ENCODE measurements at places on chromosomes 3 and 15.

GRCh38 chr3:139218046-139218445 lies 125.8 kb upstream of the MRPS22 start:
- no peak for DNase-seq

- no peak for DNase-seq
Observed at GRCh38 chr3:142636664-142637063, 40.5 kb downstream of the PLS1 start.

DNA sequence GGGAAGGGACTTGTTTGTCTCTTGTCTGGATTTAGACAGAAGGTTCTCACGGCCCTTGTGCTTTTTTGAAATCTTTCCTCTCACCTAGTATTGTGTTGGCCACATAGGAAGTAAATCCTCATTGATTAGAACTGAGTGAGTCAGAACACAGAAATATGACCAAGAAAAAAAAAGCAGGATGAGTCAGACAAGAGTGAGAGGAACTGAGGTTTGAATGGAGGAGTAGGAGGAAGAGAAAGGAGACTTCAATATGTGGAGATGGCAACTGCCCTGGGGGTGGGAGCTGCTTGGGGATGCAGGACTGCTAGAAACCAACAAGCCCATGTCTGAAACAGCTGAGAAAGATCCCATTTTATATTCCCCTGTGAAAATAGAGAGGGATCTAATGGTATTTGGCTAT lies 194.1 kb upstream of the ZBTB20 start:
- no peak for DNase-seq

DNA sequence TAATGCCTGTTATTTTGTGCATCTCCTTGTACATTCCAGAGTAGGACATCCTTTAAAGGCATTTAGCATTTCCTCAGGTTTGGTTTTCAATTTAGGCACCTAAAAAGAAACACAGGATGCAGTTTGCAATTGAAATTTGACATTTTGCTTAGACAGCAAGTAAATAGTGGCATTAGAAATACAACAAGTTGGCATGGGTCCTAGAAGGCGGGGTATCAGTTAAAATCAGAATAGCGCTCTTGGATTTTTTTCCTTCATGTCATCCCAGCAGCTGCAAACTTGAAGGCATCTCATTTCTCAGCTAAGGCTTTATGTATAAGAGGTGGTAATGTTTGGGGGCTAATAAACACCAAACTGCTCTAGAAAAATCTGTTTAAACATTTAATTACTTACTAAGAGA lies 47.5 kb upstream of the SKOR1 start:
- no peak for DNase-seq

DNA sequence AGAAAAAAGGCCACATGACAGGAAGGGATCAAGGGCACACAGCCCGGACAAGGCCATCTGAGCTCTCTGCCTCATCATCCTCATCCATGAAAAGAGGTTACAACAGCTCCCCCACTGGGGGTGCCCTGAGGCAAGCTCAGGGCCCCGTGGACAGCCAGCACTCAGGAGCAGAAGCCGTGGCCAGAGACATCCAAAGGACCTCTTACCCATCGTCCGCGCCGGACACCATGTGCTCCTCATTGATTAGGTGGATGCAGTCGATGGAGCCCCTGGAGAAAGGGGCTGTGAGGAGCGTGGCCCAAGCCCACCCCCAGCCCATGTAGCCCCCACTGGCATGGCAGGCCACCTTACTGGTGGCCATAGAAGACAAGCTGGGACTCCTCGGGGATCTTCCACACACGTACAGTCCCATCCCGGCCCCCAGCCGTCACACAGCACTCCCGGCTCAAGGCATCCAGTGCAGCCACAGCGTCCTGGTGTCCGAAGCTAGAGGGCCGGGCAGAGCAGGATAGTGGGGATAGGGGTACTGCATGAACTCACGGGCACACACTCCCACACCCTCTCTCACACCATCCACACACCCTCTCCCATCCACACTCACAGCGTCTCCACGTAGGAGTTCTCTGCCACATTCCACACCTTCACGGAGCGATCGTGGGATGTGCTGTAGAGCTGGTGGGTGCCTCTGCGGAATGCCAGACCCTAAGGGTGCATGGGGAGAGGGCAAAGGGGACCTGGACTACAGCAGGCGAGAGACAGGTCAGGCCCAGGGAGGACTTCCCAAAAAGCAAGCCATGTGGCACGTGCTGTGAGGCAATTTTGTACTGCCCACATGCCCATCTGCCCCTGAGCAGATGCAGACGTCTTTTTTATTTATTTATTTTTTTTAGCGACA lies 6.5 kb downstream of the RRP9 start:
- DNase-seq = no peak

DNA sequence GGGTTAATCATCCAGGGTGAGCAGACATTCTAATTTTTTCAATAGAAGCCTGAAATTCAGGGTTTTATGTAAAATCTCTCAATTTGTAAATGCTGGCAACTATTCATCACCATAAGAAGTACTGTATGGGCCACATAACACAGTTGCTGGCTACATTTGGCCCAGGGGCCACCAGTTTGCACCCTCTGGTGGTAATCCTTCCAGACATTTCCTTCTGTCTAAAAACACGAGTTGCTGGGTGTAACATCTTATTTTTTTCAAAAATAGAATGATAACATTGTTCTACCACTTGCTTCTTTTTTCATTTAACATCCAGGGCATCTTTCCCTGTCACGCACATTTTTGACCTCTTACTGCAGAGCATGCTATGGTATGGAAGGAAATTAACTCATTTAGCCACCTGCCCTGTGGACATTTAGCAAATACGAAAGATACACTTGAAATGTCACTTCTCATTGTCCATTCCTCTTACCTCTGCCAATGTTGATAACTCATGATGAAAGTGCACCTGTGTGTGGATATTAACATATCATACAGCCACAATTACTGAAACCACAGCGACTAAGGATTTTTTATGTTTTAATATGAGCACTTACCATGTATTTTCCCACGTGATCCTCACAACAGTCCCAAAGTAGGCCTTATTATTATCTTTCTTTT lies 117.5 kb upstream of the ARHGEF3 start:
- no peak for DNase-seq

DNA sequence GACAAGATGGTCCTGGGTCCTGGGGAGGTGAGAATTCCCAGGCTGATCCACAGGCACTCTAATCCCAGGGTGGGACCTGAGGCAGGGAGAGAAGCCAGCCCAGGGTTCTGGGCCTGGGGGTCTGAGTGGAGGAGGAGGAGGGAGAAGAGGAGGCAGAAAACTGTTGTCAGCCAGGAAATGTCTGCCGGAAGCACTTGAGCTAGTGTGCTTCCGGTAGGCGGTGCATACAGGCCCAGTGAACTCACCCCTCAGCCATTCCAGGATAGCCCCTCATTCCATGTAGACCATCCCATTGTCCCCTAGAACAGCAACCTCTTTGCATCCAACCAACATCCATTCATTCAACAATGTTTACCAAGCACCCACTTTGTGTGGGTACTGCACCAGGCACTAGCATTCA lies 47.9 kb upstream of the LCTL start:
- no peak for DNase-seq

DNA sequence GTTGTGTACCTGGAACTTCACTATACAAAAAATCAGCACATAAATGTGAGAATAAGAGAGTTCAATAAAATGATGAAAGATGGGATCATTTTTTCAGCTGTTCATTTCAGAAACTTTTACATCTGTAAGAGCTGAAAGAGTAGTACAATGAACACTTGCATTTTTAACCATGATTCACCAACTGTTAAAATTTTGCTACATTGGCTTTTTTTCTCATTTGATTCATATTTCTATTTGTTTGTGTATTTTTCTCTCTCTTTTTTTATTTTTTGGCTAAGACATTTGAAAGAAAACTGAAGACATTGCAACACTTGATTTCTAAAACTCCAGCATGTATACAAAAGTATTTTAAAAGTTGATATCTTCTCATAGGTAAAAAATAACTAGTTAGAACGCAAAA lies 98.3 kb upstream of the CDIN1 start:
- DNase-seq = no peak

- DNase-seq = no peak
Observed at GRCh38 chr15:90482124-90483011, 47.4 kb upstream of the CRTC3 start.

DNA sequence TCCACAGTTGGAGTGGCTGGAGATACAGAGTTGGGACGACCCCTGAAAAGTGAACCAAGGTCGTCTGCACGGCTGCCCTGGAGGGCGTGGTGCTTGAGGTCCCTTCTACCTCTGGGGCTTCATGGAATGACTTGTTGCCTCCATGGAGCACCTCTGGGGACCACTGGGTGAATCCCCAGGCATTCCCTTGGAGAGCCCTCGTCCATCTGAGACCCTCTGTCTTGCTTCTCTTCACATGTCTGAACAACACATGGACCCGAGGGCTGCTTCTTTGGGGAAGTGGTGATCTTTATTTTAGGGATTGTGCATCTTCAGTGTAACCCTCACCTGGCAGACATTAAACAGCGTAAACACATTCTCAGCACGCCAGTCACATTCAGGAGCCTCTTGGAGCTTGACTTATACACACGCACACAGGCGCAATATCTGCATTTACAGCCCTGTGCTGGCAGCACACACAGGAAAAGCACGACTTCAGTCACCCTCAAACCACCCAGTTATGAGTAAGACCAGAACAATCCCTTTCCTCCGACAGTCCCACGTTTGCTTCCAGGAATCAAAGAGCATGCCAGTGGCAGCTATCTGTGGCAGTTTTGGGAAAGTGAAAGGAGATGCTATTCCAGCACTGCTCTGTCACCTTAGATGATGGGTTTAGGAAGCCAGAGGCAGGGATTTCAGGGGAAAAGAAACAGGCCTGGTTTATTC lies 12.6 kb downstream of the FAM107A start:
- DNase-seq = no peak

DNA sequence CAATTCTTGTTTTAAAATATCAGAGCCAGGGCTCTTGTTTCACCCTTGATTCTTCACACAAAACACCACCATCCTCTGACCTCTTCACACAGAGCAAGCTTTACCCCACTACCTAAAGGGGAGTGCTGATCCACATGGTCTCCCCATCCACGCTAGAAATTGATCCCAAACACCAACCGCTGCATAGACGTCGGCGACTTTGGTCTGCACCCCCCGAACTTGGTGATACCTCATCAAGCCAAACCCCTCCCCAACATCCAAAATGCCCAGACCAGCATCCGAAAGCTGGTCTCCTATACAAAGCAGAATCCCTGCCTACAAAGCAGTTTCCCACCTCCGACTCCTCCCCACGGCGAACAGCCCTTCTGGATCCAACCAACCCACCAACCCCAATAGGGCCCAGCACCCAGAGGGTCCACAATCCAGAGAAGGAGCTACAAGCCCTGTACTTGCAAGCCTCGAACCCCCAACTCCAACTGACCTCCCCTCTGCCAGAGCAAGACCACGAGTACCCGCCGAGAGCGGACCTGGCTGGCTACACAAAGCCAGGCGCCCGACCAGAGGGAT lies 25.8 kb upstream of the MTHFS start:
- no peak for DNase-seq

DNA sequence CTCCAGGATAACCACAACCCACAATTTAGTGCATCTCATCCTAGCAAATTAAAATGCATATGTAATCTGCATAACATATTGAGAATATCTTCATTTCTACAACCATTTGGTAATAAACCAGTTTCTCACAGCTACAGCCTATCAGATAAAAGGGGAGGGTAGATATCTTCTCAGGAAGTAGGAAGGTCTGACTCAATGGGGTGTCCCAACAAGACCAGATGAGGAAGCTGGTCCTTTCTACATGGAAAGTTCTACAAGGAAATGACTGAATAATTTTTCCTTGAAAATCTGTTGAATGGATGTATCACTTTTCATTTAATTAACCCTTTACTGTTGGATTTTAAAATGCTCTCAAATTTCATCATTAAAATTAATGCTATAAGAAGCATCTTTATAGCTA lies 17.4 kb upstream of the TMPRSS7 start:
- DNase-seq = no peak

- DNase-seq = no peak
Observed at GRCh38 chr15:91887321-91887720, 33.8 kb downstream of the SLCO3A1 start.

GRCh38 chr15:38401106-38401505 lies 52.8 kb upstream of the FAM98B start:
- DNase-seq = no peak

DNA sequence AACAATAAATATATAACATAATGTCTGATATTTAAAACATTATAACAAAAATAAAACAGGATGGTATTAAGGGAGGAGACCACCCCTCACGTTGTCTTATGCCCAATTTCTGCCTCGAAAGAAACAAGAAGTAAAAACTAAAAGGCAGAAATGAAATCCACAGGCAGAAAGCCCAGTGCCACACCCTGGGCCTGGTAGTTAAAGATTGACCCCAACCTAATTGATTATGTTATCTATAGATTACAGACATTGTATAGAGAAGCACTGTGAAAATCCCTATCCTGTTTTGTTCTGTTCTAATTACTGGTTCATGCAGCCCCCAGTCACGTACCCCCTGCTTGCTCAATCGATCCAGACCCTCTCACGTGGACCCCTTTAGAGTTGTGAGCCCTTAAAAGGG lies 22.3 kb upstream of the ACP3 start:
- no peak for DNase-seq

DNA sequence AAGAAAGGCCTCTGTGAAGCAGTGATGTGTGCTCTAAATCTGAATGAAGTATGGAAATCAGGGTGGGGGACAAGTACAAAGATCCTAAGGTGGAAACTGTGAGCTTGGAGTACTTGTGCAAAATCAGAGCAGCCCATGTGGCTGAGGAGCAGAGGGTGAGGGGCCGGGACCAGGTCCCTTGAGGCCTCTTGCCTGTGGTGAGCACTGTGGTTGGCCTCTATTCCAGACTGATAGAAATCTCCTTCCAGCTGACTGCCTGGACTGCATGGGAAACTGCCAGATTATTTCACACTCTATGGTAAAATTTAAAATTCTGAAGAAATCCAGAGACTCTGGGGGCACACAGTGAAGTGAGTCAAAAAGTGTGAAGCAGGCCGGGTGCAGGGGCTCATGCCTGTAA lies 81.4 kb downstream of the TM4SF4 start:
- no peak for DNase-seq

DNA sequence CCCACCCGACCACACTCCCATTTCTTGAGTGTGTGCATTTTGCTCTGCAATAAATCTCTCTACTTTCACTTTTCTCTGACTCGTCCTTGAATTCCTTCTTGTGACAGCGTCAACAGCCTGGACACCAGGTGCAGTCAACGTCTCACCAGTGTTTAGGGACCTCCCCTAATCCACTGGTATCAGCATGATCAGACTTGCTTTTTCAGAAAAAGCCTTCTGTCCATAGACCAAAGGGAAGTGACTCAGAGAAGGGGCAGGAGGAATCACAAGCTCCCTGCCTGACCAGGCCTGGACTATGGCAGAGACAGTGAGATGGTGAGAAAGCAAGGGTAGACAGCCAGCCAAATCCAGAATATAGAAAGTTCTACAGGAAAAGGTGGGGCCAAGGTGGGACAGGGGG lies 15.5 kb downstream of the CCR5 start:
- no peak for DNase-seq
